ENCODE measurements at places on chromosomes 6 and 20. TPM values are rescaled to one million over a fixed set of nuclear protein-coding genes. Genes with fewer than 3 reads are reported as not detected.

Gene COL9A3
- not detected for total RNA-seq

Gene F13A1
- not detected for total RNA-seq

Gene BIRC7
- not detected for total RNA-seq

Gene UNC5CL
- not detected for total RNA-seq

Gene FHL5
- total RNA-seq = not detected

Gene SIRPD
- total RNA-seq = not detected

Gene SOX4
- 46.5 TPM for total RNA-seq

Gene RIMS4
- total RNA-seq = not detected

Gene APOBEC2
- not detected for total RNA-seq

Gene CDSN
- total RNA-seq = not detected

Gene GUCA1A
- total RNA-seq = not detected

Gene CYB5R4
- total RNA-seq = 14.0 TPM

Gene UBD
- total RNA-seq = 24.5 TPM

Gene TREM1
- not detected for total RNA-seq

Gene FAM217A
- total RNA-seq = not detected

Gene MC3R
- total RNA-seq = not detected

Gene DSP
- 4.6 TPM for total RNA-seq

Gene C20orf204
- 0.44 TPM for total RNA-seq

Gene BEND6
- total RNA-seq = 0.33 TPM

Gene GTSF1L
- not detected for total RNA-seq

Gene TNFRSF6B
- 328 TPM for total RNA-seq

Gene CDH4
- total RNA-seq = 3.6 TPM

Gene VEGFA
- 7.8 TPM for total RNA-seq

Gene OPRL1
- 0.54 TPM for total RNA-seq

Gene DHX16
- 31.8 TPM for total RNA-seq

Gene IL20RA
- not detected for total RNA-seq

Gene CPNE5
- total RNA-seq = 3.3 TPM

Gene GRIK2
- not detected for total RNA-seq

Gene RAET1G
- total RNA-seq = 0.34 TPM

Gene KCNG1
- total RNA-seq = 0.87 TPM

Gene DEFB129
- total RNA-seq = not detected

Gene PHACTR3
- not detected for total RNA-seq

Gene PTK7
- total RNA-seq = 27.7 TPM

Gene DAAM2
- not detected for total RNA-seq

Gene MPIG6B
- total RNA-seq = not detected

Gene PLA2G7
- total RNA-seq = not detected

Gene SLC13A3
- not detected for total RNA-seq

Gene BTNL2
- not detected for total RNA-seq

Gene BNIP5
- total RNA-seq = not detected

Gene RAD21L1
- not detected for total RNA-seq

Gene TSPO2
- total RNA-seq = not detected

Gene HLA-DQA2
- not detected for total RNA-seq

Gene SLC32A1
- total RNA-seq = not detected

Gene CCN6
- not detected for total RNA-seq

Gene TRIM10
- total RNA-seq = not detected

Gene NCOA3
- total RNA-seq = 20.4 TPM

Gene PKIG
- total RNA-seq = 174 TPM

Gene TNNC2
- not detected for total RNA-seq

Gene LIN28B
- total RNA-seq = not detected

Gene SAMD5
- total RNA-seq = 1.00 TPM

Gene ACTL10
- 1.6 TPM for total RNA-seq

Gene PAX1
- total RNA-seq = not detected

Gene IPCEF1
- total RNA-seq = 0.34 TPM

Gene C6orf15
- total RNA-seq = not detected

Measured in mammary microvascular endothelial cell (primary cell).